ENCODE measurements at places on chromosomes 6 and 20.

GRCh38 chr6:20879526-20879925 is 345.3 kb downstream of the CDKAL1 start:
- DNase-seq = no peak

GRCh38 chr6:84344005-84344404 is 116.6 kb upstream of the CEP162 start:
- no peak for DNase-seq

GRCh38 chr6:40276141-40276540 is 311.0 kb downstream of the LRFN2 start:
- DNase-seq = no peak

GRCh38 chr6:122651604-122652003 is 41.4 kb downstream of the PKIB start:
- no peak for DNase-seq

GRCh38 chr6:16249971-16250370 is 11.6 kb downstream of the GMPR start:
- no peak for DNase-seq

- DNase-seq = no peak
These were observed 8.5 kb downstream of the NRN1 start for GRCh38 chr6:5998236-5998635.

DNA sequence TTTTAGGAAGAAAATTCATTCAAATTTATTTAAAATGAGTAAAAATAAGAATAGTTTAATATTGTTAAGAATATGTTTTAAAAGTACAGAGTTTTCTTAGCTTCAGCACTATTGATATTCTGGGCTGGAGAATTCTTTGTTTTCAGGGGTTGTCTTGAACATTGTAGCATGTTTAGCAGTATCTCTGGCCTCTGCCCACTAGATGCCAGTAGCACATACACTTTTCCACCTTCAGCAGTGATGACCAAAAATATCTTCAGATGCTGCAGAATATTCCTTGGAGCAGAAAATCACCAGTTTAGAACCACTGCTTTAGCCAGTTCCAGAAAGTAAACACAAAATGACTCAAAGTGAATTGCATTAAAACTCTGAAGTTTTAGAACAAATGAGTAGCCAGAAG is 19.4 kb upstream of the SDHAF4 start:
- no peak for DNase-seq

DNA sequence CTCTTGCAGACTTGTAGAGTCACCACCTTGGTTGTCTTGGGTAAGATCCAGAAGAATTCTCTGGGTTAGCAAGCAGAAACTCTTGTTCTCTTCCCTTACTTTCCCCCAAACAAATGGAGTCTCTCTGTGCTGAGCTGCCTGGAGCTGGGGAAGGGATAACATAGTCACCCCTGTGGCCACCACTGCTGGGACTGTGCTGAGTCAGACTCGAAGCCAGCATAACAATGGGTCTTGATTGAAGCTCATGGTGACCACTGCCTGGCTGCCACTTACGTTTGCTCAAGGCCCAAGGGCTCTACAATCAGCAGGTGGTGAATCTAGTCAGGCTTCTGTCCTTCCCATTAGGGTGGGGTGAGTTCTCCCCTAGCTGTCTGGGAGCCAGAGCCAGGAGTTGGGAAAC is 15.4 kb upstream of the ERVFRD-1 start:
- no peak for DNase-seq

- DNase-seq = peak; percentile 59
These were observed 16.2 kb upstream of the CLDN20 start for GRCh38 chr6:155247618-155248007.

- DNase-seq = no peak
These were observed 867 bp downstream of the MTHFD1L start for GRCh38 chr6:150866147-150866990.

DNA sequence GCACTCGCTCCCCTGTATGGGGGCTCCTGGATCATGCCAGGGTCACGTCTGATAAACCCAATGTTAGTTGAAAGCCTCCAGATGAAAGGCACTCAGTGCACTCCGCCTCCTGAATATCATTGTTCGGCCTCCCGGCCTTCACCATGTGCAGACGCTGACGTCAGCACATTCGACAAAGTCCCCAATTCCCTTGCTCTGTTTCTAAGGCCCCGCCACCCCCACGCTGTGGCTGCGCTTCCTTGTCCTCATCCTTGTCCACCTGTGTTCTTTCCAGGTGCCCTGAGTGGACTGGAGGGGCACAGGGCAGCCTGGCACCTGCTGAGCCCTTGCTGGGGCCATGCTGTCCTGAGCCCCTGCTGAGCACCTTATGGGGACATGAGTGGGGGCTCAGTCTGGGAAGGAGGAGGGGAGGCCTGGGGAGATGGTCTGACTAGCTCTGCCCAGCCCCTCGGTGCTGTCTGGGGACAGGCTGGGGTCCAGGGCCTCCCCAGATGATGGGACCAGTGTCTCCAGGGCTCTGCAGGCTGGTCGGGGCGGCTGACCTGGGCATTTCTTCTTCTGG is 9.8 kb upstream of the BHLHE23 start:
- DNase-seq = no peak

DNA sequence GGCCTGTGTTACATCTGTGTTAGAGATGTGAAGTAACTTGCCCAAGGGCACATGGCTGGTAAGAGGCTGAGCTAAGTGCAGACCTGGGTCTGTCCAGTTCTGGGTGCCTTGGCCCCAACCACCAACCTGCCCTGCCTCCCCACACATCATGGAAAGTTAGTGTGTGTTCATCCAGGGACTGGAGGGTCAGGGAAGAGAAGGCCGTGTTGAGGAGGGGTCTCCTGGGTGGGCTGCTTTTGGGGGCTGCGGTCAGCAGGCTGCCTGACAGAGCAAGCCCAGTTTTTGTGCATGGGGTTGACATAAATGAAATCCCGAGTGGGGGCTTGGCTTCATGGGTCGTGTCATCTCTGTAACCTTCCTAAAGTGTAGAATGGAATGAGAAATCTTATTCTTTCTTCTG is 10.9 kb downstream of the PYGB start:
- DNase-seq = no peak

- no peak for DNase-seq
These were observed 112.6 kb downstream of the PLCB1 start for GRCh38 chr20:8244637-8245036.

DNA sequence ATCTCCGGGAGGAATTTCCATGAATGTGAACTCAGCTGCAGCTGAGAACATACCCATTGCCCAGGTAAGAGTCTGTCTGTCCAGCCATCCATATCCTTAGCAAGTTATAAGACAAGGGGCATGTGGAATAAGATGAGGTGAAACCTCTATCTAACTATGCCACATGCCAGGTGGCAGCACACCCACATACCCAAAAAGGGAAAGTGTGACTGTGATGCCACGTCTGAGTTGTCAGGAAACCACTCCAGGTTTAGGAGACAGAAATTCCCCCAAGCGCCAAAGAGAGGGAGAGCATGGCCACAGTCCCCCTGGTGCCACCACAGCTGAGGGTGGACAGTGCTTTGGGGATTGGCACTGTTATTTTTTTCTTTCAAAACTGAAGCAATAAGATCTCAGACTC is 36.7 kb downstream of the SYNDIG1 start:
- no peak for DNase-seq

DNA sequence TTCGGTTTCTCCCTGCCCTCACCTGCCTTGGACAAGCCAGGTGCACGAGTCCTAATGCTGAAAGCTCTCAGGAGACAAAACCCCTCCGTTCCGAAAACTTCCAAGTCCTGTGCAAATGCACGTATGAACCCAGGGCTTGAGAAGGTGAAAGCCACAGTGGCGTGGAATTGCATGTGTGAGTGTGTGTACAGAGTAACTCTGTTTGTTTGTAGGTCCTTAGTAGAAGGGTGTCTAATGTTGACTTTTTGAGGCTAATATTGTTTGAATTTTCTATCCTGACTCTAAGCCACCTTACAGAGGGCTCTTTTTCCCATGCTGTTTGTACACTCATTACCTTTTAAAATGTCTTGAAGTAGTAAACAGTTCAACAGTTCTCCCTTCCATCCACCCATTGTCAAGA is 129.1 kb downstream of the FOXA2 start:
- no peak for DNase-seq

DNA sequence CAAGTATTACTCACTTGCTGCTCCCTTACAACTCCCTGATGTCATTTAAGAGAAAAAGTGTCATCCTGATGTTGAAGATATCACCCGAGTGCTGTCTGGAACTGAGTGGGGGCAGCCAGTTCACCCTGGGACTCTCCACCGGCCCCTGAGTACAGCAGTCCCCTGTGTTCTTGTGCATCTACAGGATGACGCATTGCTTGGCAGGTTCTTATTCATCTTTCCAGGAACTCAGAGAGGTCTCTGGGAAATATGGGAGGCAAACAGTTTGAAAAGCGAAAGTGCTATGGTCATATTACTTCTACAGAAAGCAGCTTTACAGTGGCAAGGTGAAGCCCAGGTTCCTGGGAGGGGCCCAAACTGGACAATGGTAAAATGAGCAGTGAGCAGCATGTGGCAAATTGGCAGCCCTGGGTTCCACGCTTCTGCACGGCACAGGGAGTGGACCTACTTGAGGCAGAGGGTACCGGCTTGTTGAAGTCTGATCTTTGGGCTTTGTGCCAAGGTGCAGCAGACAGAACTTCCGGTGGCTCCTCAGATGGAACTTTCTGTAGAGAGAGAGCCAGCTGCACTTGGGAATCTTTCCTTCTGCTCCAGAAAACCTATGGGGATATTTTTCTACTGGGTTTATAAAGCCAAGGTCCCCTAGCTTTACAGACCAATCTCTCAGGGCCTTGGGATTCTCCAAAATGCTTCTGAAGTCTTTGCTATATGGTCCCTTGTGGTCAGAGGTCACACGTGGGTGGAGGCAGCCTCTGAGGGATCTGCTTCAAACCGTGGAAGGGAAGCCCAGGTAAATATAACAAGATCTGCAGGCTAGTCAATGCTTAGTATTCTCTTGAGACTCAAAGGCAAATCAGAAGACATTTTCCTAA is 128.3 kb downstream of the MAP3K7 start:
- no peak for DNase-seq

GRCh38 chr6:143283887-143284645 is 166.4 kb downstream of the ADAT2 start:
- DNase-seq = no peak

- no peak for DNase-seq
These were observed 40.8 kb downstream of the CHD6 start for GRCh38 chr20:41577129-41578009.

DNA sequence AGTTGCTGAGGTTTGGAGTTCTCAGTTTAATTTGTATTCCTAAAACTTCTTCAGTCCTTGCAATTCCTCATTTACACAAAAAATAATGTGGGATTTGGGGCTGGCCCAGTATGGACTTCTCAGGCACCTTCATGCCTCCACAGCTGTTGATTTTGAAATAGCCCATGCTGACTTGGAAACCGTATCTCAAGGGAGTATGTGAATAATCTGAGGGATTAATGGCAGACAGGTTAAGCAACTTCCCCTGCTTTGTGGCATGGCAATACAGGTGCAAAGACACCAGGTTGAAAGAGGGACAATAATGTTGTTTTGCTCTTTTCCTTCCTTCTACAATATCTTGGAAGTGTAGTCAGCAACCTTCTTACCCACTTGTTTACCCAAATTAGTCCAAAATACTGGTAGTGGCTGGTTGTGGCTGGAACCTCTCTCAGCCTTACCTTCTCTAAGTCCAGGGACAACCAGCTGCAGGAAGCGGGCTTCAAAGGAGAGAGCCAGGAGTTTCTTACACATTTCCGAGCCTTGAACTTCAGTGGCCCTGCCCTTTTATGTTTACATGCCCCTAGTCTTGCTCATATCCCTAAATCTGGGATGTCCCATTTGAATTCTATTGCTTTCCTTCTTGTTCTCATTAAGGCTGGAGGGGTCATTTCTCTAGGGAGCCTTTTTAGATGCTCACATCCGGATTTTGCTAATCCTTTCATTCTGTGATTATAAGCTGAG is 44.1 kb upstream of the ADGRF1 start:
- DNase-seq = no peak

- no peak for DNase-seq
These were observed 10.2 kb downstream of the UNC5CL start for GRCh38 chr6:41028561-41029412.

DNA sequence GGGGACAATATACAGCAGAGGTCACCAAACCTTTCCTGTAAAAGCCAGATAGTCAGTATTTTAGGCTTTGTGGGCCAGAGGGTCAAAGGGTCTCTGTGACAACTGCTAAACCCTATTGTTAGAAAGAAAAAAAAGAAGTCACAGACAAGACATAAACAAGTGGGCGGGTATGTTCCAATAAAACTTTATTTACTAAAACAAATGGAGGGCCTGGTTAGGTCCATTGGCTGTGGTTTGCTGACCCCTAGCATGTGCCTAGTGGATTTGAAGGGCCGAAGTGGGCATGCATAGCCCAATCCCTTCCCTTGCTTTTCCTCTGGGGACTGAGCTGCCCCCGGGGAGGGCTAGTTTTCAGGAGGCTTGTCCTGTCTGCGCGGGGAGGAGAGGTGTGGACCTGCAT is 78.9 kb downstream of the SULF2 start:
- DNase-seq = no peak

DNA sequence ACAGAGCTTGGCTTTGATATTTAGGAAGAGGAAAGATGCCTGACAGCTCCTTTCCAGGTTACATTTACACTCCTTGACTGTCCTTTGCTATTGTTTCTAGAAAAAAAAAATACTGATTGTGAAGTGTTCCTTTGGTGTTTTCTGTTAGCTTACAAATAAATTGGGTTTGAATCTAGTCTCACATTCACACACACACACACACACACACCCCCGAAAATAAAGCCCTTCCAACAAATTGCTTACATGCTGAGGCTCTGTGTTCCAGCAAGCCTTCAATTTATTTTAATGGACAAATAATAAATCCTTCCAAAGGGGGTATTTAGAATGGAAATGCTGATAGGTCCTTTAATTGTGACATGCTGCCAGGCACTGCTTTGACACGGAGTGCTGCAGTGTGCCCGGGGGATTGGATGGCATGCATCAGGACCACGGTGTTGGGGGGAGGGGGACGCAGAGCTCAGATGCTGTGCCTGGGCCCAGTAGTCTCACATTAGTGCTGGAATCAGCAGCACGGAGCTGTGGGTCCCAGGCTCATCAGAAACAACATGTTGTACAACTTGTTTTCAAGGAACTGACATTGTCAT is 199.9 kb downstream of the CD83 start:
- no peak for DNase-seq

DNA sequence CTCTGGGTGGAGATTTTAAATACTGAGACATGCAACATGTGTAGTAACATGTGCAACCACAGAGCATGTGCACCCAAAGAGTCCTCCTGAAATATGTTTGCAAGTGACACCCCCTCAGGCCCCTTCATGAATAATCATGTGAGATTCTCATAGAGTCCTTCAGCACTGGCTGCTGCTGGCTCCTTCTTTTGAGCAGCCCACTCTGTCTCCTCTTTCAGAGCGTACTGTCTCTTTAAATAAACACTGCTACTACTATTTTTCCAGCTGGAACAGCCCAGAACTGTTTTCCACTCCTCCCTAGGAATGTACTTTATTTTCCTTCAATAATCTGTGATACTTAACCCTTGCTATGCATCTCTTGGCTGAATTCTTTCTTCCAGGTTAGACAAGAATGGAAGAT is 42.0 kb downstream of the HLA-DRB5 start:
- no peak for DNase-seq

GRCh38 chr6:161347125-161347524 is 73.3 kb upstream of the AGPAT4 start:
- DNase-seq = no peak
